ENCODE measurements at places on chromosomes 3 and 15. TPM values are rescaled to one million over a fixed set of nuclear protein-coding genes. Genes with fewer than 3 reads are reported as not detected.

GRCh38 chr15:89900849-89901248 is 7.1 kb upstream of the AP3S2 start:
- H3K36me3 ChIP-seq, result no peaks in the 10 kb centered on the region
- no peak overlapping the region for H3K27ac ChIP-seq
- H3K27me3 ChIP-seq, result no peaks in the 10 kb centered on the region
- DNase-seq, result no peak
- no peaks in the 10 kb centered on the region for H3K4me1 ChIP-seq
- no peak overlapping the region for H3K4me3 ChIP-seq

Gene CFAP100
- total RNA-seq, result not detected

GRCh38 chr3:99902091-99902490 is 84.4 kb downstream of the CMSS1 start:
- no peak overlapping the region for H3K27ac ChIP-seq
- no peak overlapping the region for H3K4me3 ChIP-seq

DNA sequence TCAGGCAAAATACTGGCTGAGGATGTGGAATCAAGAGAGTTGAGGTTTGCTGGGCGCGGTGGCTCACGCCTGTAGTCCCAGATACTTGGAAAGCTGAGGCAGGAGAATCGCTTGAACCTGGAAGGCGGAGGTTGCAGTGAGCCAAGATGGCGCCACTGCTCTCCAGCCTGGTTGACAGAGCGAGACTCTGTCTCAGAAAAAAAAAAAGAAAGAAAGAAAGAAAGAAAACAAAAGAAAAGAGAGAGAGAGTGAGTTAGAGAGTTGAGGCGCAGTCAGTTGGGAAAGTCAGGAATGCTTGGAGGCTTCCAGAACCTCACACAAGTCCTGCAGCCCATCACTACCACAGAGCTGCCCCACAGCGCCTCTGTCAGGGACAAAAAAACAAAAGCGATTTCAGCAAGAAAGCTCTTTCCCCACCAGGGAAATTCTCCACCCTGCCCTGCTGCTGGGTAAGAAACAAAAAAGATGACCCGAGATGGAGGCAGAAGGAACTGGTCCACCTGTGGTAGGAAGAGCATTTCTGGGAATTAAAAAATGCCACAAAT is 13.8 kb downstream of the HDC start:
- no peaks in the 10 kb centered on the region for H3K36me3 ChIP-seq
- H3K4me3 ChIP-seq, result no peak overlapping the region
- DNase-seq, result no peak
- peak overlapping the region; percentile 49 for H3K27ac ChIP-seq
- peaks cover 4% of the 10 kb centered on the region for H3K27me3 ChIP-seq

DNA sequence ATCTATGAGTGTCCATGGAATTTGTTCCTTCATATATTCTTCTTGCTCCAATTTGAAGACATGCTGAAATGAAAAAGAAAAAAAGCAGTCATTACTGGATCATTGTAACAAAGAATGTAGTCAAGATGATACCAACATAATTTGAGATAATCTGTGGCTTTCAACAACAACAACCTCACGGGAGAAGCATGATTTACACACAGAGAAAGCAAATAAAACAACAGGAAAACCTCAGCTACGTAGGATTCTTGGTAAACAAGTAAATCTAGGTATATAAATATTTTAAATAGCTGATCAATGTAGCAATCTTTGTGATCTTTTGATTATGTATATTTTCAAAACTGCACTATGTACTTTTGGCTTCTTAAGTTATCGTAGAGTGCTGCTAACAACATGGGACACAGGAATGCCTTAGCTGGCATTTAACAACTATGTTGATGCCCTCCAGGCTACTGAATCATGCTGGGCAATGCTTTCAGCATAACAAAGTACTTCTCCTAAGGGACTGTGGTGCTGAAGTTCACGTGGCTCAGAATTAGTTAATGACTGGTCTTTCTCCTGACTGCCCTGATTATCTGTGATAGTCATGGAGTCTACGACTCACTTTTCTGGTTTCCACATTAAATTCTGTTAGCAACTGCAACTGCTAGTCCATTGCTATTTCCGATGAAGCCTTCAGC is 96.5 kb upstream of the MYO5C start:
- H3K27ac ChIP-seq, result no peak overlapping the region
- H3K27me3 ChIP-seq, result no peaks in the 10 kb centered on the region
- H3K4me3 ChIP-seq, result no peak overlapping the region

- H3K4me3 ChIP-seq, result no peak overlapping the region
- H3K27me3 ChIP-seq, result no peaks in the 10 kb centered on the region
- H3K36me3 ChIP-seq, result no peaks in the 10 kb centered on the region
- no peak overlapping the region for H3K27ac ChIP-seq
- DNase-seq, result no peak
These were observed 6.3 kb downstream of the NSMCE3 start for GRCh38 chr15:29263289-29263688.

DNA sequence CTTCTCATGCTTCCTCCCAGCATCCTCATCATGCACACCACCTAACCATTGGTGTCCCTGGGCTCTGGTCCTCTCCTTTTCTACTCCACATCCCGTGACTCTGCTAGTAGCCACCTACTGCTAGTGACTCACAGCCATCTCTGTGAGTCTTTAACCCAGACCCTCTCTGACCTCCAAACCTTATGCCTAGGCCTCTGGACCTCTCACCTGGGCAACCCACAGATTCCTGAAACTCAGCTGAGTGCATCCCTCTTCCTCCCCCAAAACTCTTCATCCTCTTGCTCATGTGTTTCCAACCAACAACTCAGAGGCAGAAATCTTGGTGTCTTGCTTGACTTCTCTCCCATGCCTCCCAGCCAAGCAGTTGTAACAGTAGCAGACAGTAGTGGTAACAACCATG is 20.0 kb upstream of the SLCO2A1 start:
- no peak for DNase-seq
- H3K27ac ChIP-seq, result no peak overlapping the region
- peaks cover 24% of the 10 kb centered on the region for H3K27me3 ChIP-seq
- H3K4me3 ChIP-seq, result no peak overlapping the region

DNA sequence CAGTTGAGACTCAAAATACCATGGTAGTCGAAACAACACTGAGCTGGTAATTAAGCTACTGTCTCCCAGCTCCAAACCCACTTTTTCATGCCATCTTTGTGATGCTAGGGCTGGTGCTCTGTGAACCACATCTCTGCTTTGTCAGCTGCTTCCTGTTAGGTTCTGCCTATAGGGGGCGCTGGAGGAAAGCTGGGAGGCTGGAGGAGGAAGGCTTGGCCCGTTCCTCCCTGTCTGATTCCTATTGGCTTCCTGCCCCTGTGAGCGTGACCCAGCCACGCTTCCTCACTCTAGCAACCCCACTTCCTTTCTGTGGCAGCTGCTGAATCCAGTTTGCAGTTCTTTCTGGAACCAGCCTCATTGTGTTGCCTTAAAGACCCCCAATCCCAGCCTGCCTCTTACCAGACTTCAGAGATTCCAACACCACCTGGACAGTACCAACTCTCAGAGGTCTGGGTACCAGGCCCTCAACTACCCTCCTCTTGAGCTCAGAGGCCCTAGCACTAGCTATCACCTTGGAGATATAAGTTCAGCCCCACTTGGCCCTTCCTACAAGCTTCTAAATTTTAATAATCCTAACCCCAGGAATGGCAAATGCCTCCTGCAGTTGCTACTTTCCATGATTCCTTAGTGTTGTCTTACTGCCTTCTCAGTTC is 120.9 kb downstream of the ERC2 start:
- no peak overlapping the region for H3K27ac ChIP-seq
- no peaks in the 10 kb centered on the region for H3K4me1 ChIP-seq
- H3K27me3 ChIP-seq, result peaks cover 24% of the 10 kb centered on the region
- H3K4me3 ChIP-seq, result no peak overlapping the region
- no peak for DNase-seq
- no peaks in the 10 kb centered on the region for H3K36me3 ChIP-seq

DNA sequence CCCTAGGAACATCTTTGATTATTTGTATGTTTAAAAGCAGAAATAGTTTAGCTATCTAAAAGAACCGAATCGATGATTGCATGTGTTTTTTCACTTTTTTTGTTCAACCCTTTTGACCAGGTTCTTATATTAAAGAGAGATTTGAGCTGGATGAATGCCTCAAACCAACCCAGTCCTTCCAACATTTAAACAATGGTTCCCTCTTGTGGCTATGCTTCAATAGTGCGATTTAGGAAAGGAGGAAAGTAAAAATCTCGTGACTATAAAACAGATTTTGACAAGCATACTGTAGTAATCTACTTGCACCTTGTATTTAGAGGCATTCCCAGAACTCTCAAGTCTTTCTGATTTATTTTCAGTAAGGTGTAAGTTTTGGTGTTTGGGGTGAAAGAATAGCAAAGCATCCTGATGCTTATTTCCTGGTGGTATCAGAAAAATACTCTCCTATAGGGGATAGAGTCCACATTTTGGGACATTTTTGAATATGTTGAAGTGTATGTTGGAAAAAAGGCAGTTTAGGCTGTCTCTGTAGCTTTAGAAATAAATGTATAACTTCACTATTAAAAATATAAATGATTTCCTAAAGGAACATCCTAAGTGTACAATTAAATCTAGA is 159.6 kb upstream of the KCNH8 start:
- H3K4me3 ChIP-seq, result no peak overlapping the region
- H3K27me3 ChIP-seq, result peaks cover 24% of the 10 kb centered on the region
- no peaks in the 10 kb centered on the region for H3K36me3 ChIP-seq
- H3K27ac ChIP-seq, result no peak overlapping the region
- DNase-seq, result no peak

Gene ADAMTS7
- 0.19 TPM for total RNA-seq

- no peak overlapping the region for H3K27ac ChIP-seq
- DNase-seq, result no peak
- H3K4me3 ChIP-seq, result no peak overlapping the region
- H3K4me1 ChIP-seq, result no peaks in the 10 kb centered on the region
- peaks cover 5% of the 10 kb centered on the region for H3K36me3 ChIP-seq
- H3K27me3 ChIP-seq, result no peaks in the 10 kb centered on the region
These were observed 710.3 kb downstream of the ZBBX start for GRCh38 chr3:166669781-166670180.

- no peak overlapping the region for H3K4me3 ChIP-seq
- H3K27ac ChIP-seq, result no peak overlapping the region
- DNase-seq, result no peak
- no peaks in the 10 kb centered on the region for H3K4me1 ChIP-seq
These were observed 520.6 kb downstream of the MFSD1 start for GRCh38 chr3:159322322-159322939.

Gene SAMD7
- not detected for total RNA-seq

- peaks cover 22% of the 10 kb centered on the region for H3K36me3 ChIP-seq
- DNase-seq, result no peak
- H3K4me1 ChIP-seq, result peaks cover 42% of the 10 kb centered on the region
- peak overlapping the region; percentile 92 for H3K27ac ChIP-seq
These were observed 219.4 kb upstream of the BHLHE40 start for GRCh38 chr3:4759689-4760312.

GRCh38 chr3:183587336-183587735 is 31.8 kb upstream of the KLHL6 start:
- no peak overlapping the region for H3K4me3 ChIP-seq
- H3K27me3 ChIP-seq, result no peaks in the 10 kb centered on the region

Gene C3orf49
- total RNA-seq, result not detected

- H3K4me1 ChIP-seq, result peaks cover 11% of the 10 kb centered on the region
- peak; percentile 40 for DNase-seq
- no peak overlapping the region for H3K27ac ChIP-seq
- no peak overlapping the region for H3K4me3 ChIP-seq
- H3K27me3 ChIP-seq, result no peaks in the 10 kb centered on the region
- H3K36me3 ChIP-seq, result no peaks in the 10 kb centered on the region
These were observed 9.1 kb downstream of the RPUSD3 start for GRCh38 chr3:9834520-9835380.

DNA sequence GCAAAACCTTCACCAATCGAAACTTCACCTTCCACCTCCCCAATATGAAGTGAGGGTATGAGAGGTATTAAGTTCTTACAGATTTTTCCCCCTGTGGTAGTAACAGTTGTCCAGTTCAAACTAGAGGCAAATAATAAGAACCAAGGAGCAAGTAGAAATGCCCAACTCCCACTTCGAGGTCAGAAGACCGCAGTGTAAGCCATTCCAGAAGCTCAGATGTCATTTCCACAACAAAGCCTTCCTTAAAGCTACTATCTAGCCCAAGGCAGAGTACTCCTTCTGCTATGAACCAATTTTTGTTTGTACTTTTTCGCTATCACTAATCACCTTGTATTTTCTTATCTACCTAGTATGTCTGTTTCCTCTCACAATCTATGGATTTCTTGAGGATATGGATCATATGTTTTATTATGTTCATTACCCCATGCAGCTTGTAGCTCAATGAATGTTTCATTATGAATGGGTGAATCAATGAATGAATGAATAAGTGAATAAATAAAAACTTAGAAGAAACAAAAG is 235.7 kb upstream of the KCNMB2 start:
- H3K36me3 ChIP-seq, result no peaks in the 10 kb centered on the region
- DNase-seq, result no peak
- H3K27ac ChIP-seq, result no peak overlapping the region
- H3K4me3 ChIP-seq, result no peak overlapping the region

DNA sequence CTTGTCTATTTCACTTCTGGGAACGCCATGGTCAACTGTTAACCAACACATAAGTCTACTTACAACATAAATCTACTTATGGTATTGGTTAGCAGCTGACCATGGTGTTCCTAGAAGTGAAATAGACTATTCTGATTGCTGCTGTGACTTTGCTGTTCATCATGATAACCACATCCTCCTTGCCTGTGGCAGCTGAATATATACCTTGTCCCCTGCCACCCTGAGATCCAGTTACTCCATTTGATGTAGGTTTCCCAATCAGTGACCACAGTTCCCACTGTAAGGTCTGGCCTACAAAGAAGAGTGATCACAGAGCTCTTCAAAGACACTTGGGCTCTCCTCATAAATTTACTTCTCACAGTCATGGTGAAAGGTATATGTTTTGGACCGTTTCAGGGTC is 66.8 kb upstream of the ALDH1A3 start:
- no peak overlapping the region for H3K27ac ChIP-seq
- H3K27me3 ChIP-seq, result peaks cover 15% of the 10 kb centered on the region
- H3K4me3 ChIP-seq, result no peak overlapping the region

- no peak for DNase-seq
- H3K27ac ChIP-seq, result no peak overlapping the region
- H3K27me3 ChIP-seq, result peaks cover 40% of the 10 kb centered on the region
- no peak overlapping the region for H3K4me3 ChIP-seq
- H3K4me1 ChIP-seq, result no peaks in the 10 kb centered on the region
These were observed 13.3 kb upstream of the MYZAP start for GRCh38 chr15:57578288-57578900.

DNA sequence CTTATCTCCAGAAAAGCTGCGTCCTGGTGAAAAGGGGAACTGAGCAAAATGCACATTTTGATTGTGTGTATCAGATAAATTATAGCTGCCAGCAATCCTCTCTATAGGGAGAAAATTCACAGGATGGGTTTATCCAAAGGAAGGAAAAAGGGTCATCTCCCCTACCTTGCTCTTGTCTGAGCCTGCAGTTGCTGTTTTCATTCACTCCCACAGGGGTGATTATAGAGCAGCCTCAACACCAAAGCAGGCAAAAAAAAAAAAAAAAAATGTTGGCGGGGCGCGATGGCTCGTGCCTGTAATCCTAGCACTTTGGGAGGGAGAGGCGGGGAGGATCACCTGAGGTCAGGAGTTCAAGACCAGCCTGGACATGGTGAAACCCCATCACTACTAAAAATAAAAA is 333.7 kb downstream of the ROBO2 start:
- H3K36me3 ChIP-seq, result no peaks in the 10 kb centered on the region
- H3K4me1 ChIP-seq, result no peaks in the 10 kb centered on the region
- H3K27ac ChIP-seq, result no peak overlapping the region
